GM13976 (cell line): ENCODE measurements at places on chromosomes 13 and 19.

GRCh38 chr19:55493645-55494171 lies 5.5 kb downstream of the SSC5D start:
- no peak for DNase-seq

- no peak for DNase-seq
Observed at GRCh38 chr19:27689734-27690241, 1523.2 kb downstream of the UQCRFS1 start.

- peak; percentile 31 for DNase-seq
Observed at GRCh38 chr19:28074773-28075172, 1138.2 kb downstream of the UQCRFS1 start.

DNA sequence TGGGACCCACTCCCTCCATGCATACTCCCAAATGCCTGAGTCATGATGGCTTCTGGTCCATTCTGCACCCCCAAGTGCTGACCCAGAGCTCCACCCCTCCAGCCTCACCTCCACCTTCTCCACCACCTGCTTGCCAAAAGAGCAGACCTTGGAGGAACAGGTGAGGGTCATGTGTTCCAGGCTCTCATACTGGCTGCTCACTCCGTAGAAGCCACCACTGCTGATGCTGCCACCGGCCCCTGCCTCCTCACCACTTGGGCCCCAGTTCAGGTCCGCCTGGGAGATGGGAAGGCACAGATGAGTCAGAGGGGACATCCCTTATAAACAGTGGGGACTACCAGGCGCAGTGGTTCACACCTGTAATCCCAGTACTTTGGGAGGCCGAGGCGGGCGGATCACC lies 7.9 kb downstream of the CD37 start:
- DNase-seq: peak; percentile 53

DNA sequence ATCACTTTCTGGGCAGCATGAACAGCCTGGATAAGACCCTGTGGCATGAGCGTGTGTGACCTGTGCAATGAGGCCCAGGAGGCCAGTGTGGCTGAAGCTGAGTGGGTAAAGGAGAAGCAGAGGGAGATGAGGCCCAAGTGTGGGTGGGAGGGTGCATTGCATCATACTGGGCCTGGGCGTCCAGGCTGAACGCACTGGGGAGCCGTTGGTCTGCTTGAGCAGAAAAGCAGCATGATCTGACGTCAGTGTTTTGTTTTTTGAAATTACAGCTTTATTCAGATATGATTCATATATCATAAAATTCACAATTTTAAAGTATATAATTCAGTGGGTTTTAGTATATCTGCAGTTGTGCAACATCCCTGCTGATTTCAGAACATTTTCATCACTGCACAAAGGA lies 409.7 kb downstream of the HS6ST3 start:
- DNase-seq: no peak

- no peak for DNase-seq
Observed at GRCh38 chr13:47337781-47338507, 441.1 kb upstream of the HTR2A start.

DNA sequence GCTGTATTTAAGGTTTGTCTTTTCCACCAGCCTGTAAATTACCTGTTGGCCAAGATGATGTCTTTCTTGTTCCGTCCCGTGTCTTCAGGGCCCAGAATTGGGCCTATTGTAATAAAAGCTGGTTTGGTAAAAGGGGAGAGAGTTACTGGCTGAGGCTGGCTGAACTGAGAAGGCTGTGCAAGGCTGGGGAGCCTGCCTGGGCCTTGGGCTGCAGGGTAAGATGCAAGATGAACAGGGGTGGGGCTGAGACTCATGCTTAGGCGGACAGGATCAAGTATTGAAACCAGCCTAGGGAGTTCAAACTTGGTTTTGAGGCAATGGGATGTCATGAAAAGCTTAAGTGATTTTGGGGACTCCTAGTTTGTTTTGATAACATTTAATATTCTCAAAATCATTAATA lies 142.3 kb downstream of the PCCA start:
- no peak for DNase-seq

DNA sequence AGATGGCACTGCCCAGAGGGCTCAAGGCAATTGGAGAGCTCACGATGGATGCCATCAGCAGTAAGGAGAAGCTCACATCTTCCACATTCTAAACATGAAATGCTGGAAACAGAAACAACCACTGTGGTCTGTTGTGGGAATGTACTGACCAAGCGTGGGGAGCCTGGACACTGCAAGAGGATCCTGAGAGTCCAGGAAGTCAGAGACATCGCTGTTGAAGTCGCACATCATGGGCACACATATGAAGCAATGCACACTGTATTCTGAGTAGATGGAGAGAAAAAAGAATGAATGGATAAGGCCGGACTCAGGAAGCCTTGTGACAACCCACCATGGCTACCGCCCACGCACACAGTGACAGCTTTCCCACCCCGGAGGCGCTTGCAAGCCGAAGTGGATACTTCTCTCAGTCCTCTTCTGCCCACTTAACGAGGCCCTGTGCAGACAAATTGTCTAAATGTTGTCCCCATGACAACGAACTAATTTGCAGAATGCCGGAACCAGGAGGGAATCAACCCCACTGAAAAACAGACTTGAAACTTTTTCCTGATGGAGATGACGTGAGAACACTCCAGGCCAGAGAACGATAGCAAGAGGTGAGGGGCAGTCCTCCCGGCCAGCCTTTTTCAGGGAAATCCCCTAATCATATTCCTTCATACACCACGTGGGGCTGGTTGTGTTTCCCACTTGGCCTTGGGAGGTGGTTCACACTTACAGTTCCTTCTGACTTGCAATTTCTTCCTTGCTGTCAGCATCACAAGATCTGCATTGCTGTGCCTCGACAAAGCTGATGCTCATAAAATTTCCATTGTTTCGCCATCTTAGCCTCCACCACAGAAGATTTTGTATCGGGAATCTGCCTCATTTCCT lies 109.6 kb upstream of the SERP2 start:
- DNase-seq: no peak

DNA sequence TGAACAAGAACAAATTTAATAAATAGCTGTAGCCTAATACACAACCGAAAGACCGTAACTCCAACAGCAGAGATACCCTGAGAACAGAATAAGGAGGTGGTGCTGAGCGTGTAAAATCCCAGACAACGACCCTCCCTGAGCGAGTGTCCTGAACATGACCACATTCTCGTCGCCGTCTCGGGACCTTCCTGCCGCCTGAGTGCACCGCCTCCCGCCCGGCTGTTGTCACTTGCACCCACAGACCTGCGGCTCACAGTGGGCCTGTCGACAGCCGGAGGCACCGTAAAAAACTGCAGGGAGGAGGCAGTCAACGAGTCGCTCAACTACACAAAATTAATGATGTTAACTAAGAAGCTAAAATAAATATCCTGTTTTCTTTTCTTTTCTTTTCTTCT lies 35.8 kb upstream of the GRTP1 start:
- no peak for DNase-seq

- DNase-seq: peak; percentile 70
Observed at GRCh38 chr19:41264581-41265394, 616 bp downstream of the HNRNPUL1 start.

DNA sequence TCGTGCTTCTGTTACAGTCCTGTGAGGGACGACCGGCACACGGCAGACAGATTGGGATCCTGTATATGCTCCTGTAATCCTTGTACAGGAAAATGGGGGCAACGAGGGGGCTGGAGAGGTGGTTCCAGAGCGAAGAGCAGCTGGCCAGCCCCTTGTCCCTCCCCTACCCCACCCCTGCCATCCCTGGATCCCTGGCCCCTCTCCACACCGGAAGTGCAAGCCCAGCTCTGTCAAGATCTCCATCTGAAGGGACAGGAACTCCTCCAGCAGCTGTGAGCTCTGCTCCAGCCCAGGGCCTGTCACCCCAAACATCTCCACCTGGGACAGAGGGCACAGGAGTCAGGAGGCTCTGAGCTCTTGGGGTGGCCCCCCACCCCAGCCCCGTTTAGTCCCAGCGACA lies 5.5 kb upstream of the CCER2 start:
- DNase-seq: no peak

DNA sequence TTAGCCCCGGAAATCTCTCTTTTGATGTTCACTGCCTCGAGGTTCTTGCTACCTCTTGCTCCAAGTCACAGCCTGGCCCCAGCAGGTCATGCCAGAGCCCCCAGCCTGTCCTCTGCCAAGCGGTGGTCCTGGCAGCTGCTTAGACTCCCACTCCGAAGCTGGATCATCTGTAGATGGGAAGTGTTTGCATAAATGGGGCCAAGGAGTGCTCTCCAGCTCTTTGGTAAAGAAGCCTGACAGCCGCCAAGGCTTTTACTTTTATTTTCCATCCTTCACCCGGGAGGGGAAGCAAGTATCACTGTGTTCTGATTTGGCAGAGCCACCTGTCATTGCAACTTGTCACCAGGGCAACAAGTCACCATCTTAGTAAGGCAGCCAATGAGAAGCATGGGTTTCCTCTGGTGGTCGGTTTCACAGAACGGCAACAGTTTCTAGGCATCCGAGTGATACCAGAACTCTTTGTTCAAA lies 10.6 kb upstream of the RETN start:
- peak; percentile 95 for DNase-seq

DNA sequence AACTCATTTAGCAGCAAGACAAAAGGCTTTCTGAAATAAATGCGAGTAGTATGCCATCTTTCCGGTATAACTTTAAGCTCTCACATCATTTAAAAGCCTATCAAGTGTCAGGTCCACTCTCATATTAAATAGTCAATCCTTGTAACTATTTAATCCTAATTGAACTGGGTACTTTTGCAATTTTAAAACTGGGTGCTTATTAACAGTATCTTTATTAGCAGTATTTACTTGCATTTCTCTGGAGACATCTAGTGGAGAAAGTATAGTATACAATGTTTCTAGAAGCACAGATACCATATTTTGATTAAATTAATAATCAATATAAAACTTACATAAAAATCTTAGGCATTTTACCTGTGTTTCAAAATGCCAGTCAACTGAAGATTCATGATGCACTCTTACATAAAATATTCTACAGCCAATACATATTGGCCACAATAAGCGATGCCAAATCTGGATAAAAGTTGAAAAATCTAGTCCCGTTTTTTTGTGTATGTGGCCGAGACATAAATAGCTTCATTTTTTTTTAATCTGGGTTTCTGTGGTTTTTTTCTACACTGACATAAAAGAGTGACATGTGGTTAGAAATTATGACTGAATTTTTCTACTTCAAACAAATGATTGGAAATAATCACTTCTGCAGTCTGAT lies 4.3 kb upstream of the POSTN start:
- no peak for DNase-seq

DNA sequence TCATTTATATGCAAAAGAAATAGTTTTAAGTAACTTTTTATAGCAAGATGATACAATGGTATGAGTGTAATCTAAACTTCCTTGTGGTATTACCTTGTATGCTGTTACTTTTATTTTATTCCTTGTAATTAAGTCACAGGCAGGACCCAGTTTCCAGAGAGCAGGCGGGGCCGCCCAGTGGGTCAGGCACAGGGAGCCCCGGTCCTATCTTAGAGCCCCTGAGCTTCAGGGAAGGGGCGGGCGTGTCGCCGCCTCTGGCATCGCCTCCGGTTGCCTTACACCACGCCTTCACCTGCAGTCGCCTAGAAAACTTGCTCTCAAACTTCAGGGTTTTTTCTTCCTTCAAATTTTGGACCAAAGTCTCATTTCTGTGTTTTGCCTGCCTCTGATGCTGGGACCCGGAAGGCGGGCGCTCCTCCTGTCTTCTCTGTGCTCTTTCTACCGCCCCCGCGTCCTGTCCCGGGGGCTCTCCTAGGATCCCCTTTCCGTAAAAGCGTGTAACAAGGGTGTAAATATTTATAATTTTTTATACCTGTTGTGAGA lies 10.2 kb downstream of the PLPPR3 start:
- DNase-seq: no peak

- no peak for DNase-seq
Observed at GRCh38 chr13:95564733-95565291, 12.3 kb downstream of the CLDN10 start.

DNA sequence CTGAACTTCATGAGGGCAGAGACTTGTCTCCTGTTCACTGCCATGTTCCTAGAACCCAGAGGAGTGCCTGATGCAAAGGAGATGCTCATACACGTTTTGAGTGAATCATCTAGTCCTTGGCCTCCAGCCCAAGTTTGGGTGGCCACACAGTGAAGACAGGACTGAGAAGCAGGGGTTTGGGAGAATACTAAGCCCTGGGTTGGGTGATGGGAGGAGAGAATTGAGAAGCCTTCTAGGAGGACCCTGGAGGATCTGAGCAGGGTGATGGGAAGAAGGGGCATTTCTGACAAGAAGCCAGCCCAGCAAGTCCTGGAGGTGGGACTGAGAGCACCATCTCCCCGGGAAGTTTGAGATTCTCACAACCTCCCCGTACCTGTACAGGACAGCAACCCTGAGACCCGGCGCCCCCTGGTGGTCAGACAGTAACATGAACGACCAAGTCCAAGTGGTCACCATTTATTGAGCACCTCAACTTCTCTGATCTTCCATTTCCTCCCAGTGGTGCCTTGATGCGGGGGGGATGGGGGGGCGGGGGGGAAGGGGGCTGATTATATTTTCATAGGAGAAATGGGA lies 11.0 kb downstream of the CTU1 start:
- peak; percentile 85 for DNase-seq

DNA sequence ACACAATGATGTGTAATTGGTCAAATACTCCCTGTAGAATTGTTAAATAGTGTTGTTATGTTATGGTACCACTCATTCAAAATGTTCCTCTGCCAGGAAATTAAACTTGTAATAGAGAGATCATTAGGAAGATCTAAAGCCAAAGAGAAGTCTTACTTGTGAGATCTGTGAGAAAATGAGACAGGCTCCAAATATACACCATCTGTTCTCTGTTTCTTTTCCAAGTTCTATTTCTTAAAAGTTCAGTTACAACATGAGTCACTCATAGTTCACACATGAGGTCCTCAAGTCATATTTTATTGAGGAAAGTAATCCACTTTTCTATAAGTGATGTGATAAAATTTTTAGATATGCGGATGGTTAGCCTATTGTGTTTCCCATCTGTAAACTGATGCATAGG lies 1038.1 kb upstream of the PRR20A start:
- DNase-seq: no peak

DNA sequence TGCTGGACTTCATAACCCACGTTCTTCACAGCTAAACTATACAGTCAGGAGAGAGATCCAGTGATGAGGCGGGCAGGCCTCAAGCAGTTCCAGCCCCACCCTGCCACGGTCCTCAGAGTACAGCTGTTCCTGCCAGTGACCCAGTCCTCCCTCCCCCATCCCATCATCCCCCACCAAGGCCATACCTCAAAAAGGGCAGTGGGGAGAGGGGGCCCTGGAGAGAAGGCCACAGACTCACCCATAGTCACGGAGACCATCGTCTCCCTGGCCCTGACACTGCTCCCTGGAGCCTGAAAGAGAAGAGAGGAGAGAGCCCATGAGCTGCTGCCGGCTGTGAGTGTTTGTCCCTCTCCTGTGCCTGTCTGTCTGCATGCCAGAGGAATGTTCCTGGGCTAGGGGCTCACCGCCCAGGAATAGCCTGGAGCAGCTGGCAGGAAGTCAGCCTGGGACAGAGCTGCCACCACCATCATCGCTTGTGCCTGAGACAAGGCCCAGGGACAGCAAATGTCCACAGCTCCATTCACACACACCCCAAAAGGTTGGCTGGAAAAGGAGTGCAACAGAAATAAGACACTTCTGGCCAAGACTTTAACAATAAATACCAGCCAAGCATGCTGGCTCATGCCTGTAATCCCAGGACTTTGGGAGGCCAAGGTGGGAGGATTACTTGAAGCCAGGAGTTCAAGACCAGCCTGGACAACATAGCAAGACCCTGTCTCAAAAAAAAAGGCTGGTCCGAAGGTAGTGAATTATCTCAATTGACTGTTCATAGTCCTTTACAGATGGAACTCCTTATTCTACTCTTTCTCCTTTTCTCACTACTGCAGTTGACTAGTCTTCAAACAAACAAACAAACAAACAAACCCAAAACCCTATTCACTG lies 6.4 kb downstream of the C19orf47 start:
- DNase-seq: no peak

GRCh38 chr13:30276178-30276577 lies 31.2 kb downstream of the KATNAL1 start:
- no peak for DNase-seq
